ENCODE measurements at places on chromosomes 2 and 18. TPM values are rescaled to one million over a fixed set of nuclear protein-coding genes. Genes with fewer than 3 reads are reported as not detected.

- no peaks in the 10 kb centered on the region for H3K4me1 ChIP-seq
- no peak overlapping the region for H3K27ac ChIP-seq
- H3K27me3 ChIP-seq = no peaks in the 10 kb centered on the region
- no peak for DNase-seq
- H3K4me3 ChIP-seq = no peak overlapping the region
Measured at GRCh38 chr2:110864731-110865130, 132.4 kb downstream of the ACOXL start.

The LINC00305 gene
- total RNA-seq = not detected

The PRSS56 gene
- not detected for total RNA-seq

DNA sequence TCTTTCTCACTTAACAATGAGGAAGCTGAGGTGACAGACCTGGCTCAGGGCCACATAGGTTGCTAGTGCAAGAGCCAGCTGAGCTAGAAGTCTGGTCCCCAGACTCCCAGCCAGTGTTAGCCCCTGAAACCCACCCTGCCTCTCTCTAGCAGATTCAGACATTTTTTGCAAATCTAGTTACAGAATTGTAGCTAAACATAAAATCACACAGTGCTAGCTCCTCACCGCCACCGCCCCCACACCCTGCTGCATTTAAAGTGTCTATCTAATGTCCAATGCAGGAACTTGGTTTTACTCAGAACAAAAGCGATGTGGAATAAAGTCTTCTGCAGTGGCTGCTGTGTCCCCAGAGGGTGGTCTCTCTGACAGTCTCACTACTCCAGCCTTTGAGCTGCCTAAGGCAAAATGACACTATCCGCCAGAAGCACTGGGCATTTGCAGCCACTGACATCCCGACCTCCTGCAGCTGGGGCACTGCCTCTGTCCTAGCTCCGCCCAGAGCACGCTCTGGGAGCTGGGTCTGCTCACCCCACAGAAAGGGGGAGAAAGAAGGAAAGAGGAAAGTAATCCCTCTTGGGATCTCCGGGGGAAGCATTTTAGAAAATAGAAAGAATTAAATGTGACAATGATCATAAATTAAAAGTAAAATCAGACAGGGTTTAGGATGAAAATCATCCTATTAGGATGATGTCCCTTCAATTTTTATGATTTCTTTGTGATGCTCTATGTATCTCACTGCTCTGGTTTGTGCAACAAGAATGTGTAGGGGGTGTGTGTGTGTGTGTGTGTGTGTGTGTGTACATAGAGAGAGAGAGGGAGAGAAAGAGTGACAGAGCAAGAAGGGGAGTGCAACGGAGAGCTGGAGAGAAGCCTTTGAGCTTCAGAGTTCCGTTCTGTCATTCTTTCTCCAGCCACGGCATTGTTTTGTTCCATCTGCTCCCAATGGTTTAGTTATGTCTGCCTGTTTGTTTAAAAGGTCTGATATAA lies 50.5 kb upstream of the ST8SIA3 start:
- no peak overlapping the region for H3K27ac ChIP-seq
- DNase-seq = no peak
- H3K4me1 ChIP-seq = no peaks in the 10 kb centered on the region

The CRYGD gene
- total RNA-seq = not detected

The ALKAL2 gene
- total RNA-seq = 6.7 TPM

DNA sequence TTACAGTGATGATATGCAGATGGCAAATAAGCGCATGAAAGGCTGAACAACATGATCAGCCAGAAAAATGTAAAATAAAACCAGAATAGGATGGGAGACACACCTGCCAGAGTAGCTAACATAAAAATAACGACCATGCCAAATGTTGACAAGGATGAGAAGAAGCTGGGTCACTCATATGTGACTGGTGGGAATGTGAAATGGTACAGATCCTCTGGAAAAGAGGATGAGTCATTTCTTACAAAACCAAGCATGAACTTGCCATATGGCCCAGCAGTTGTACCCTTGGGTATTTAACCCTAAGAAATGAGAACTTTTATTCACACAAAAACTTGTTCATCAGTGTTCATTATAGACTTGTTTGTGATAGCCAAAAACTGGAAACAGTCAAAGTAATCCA lies 143.8 kb downstream of the SH3BP4 start:
- no peaks in the 10 kb centered on the region for H3K27me3 ChIP-seq
- H3K36me3 ChIP-seq = no peaks in the 10 kb centered on the region
- H3K4me1 ChIP-seq = no peaks in the 10 kb centered on the region
- H3K4me3 ChIP-seq = no peak overlapping the region
- no peak overlapping the region for H3K27ac ChIP-seq

The MC2R gene
- not detected for total RNA-seq

- no peak overlapping the region for H3K4me3 ChIP-seq
- DNase-seq = no peak
- no peak overlapping the region for H3K27ac ChIP-seq
- no peaks in the 10 kb centered on the region for H3K27me3 ChIP-seq
- H3K4me1 ChIP-seq = no peaks in the 10 kb centered on the region
Measured at GRCh38 chr2:126507425-126507911, 148.5 kb upstream of the GYPC start.

- no peaks in the 10 kb centered on the region for H3K27me3 ChIP-seq
- H3K4me1 ChIP-seq = no peaks in the 10 kb centered on the region
- no peaks in the 10 kb centered on the region for H3K36me3 ChIP-seq
- no peak overlapping the region for H3K27ac ChIP-seq
Measured at GRCh38 chr2:181575650-181576025, 81.3 kb downstream of the CERKL start.

The MTA3 gene
- total RNA-seq = 23.5 TPM

The HJURP gene
- 1.5 TPM for total RNA-seq

DNA sequence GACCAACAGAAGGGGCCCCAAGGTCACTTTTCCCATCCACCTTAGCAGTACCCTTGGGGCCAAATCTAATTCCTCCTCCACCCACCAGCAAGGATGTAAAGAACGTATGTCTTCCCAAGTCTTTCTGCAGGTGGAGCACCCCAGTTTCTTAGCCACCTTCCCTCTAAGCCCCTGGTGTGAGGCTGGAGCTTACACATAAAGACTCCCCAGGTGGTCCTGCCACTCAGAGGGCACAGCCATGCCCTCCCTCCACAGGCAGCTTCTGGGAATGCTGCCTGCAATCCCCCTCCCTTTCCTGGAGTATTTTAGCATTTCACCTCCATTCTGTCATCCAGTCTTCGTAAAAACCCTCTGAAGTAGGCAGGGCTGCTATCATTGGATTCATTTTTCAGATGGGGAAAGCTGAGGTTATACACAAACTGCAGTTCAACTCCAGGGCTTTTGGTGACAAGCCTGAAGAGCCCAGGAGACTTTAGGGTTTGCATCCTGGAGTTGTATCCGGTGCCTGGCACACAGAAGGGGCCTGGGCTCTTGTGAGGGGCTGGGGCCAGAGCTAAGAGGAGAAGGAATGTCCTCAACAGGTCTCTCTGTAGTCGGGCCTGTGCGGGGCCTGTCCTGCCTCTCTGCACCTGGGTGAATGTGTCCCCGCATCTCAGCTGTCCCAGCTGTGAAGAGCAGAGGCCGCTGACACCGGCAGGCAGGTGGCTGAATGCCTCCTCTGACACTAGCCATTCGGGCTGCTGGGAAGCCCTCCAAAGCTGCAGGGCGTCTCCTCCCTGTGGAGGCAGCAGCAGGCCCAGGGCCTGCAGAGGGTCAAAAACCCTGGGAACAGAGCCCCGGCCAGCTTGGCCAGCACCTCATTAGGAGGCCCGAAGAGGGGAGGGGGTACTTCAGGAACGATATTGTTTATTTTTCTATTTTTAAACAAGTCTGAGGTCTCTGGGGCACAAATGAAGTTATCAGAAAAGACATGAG lies 27.6 kb downstream of the CIB4 start:
- peak; percentile 59 for DNase-seq
- peaks cover 2% of the 10 kb centered on the region for H3K27me3 ChIP-seq
- H3K36me3 ChIP-seq = no peaks in the 10 kb centered on the region
- no peak overlapping the region for H3K4me3 ChIP-seq
- peak overlapping the region; percentile 63 for H3K27ac ChIP-seq

The REG1B gene
- total RNA-seq = not detected

DNA sequence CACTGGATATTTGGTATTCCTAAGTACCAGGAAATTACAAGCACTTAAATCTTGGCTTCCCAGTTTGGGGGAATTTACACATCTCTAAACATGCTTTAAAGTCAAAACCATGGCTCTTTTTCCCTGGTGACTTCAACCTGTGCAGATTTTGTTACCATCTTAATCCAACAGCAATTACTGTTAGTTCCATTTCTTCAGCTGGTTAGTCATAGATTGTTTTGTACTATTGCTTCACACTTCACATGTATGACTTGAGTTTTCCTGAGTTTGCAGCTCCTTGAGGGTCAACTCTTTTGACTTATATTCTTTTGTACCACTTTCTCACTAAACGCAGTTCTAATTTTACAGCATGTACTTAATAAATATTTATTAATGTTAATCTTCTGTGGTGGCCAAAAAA lies 203.4 kb upstream of the RND3 start:
- no peaks in the 10 kb centered on the region for H3K36me3 ChIP-seq
- no peaks in the 10 kb centered on the region for H3K27me3 ChIP-seq
- no peaks in the 10 kb centered on the region for H3K4me1 ChIP-seq
- H3K4me3 ChIP-seq = no peak overlapping the region
- no peak for DNase-seq

GRCh38 chr2:112621790-112622527 lies 23.8 kb upstream of the SLC20A1 start:
- no peaks in the 10 kb centered on the region for H3K36me3 ChIP-seq
- peaks cover 9% of the 10 kb centered on the region for H3K4me1 ChIP-seq
- no peak overlapping the region for H3K4me3 ChIP-seq

The TAF4B gene
- 2.8 TPM for total RNA-seq

DNA sequence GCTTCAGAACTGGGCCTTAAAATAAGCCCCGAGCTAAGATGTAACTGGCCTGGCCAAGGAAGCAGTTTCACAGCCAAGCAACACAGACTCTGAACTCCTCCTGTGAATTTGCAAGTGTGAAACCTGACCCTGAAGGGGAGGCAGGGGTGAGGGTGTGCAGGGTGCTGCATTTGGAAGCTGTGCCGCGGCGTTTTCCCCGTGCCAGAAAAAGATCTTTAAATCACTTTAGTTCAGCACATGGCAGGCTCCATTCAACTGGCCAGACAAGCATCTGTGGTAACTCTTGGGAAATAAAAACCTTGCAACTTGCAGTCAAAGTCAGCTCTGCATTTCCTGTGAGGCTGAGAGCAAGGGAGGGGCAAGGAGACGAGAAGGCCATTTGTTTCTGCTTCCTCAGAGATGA lies 209.3 kb upstream of the SOX11 start:
- no peaks in the 10 kb centered on the region for H3K27me3 ChIP-seq
- no peaks in the 10 kb centered on the region for H3K36me3 ChIP-seq
- no peak for DNase-seq
- no peak overlapping the region for H3K27ac ChIP-seq
- H3K4me3 ChIP-seq = no peak overlapping the region

The B3GNT7 gene
- total RNA-seq = 80.0 TPM

DNA sequence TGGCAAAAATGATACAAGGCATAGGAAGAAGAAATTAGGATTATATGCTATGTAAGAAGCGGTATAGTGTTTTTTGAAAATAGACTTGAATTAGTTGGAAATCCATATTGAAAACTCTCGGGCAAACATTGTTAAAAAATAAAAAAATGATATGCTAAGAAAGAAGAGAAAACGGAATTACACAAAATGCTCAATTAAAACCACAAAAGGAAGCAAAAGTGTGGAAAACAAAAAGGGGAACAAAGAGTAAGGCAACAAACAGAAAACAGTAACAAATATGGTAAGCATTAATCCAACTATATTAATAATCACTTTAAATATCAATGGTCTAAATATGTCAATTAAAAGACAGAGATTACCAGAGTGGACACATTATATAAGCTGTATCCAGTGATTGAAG lies 58.4 kb downstream of the TXNL1 start:
- peaks cover 16% of the 10 kb centered on the region for H3K4me1 ChIP-seq
- H3K27me3 ChIP-seq = no peaks in the 10 kb centered on the region
- H3K4me3 ChIP-seq = no peak overlapping the region
- no peak for DNase-seq

- DNase-seq = no peak
- no peak overlapping the region for H3K4me3 ChIP-seq
- peaks cover 18% of the 10 kb centered on the region for H3K4me1 ChIP-seq
Measured at GRCh38 chr2:207772081-207772843, 2.6 kb upstream of the FZD5 start.

DNA sequence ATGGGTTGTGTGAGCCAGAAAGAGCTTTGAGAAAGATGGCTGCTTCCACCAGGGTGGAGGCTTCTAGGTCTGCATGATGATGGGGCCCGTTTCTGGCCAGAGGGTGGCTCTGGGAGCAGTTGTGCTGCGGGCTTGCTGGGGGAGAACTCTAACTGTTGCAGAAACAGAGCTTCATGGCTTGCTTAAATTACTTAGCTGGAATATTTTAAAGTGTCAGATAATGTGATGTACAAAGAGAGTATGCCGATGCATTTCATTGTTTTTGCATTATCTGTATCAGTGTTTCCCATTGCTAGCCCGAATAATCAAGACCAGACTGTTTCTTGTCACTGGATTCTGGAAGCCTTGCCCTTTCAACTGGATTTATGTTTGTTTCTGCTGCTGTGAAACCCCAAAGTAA lies 6.3 kb upstream of the DRC1 start:
- H3K4me3 ChIP-seq = no peak overlapping the region
- H3K4me1 ChIP-seq = no peaks in the 10 kb centered on the region
- no peak overlapping the region for H3K27ac ChIP-seq
- DNase-seq = no peak

The WNT6 gene
- 0.44 TPM for total RNA-seq

- H3K27ac ChIP-seq = no peak overlapping the region
- no peak overlapping the region for H3K4me3 ChIP-seq
- H3K4me1 ChIP-seq = no peaks in the 10 kb centered on the region
- DNase-seq = no peak
- H3K27me3 ChIP-seq = no peaks in the 10 kb centered on the region
- H3K36me3 ChIP-seq = peaks cover 24% of the 10 kb centered on the region
Measured at GRCh38 chr2:88184762-88185161, 14.6 kb downstream of the THNSL2 start.

GRCh38 chr2:237573721-237574415 lies 7.5 kb downstream of the PRLH start:
- H3K27ac ChIP-seq = no peak overlapping the region
- H3K27me3 ChIP-seq = no peaks in the 10 kb centered on the region
- H3K36me3 ChIP-seq = no peaks in the 10 kb centered on the region
- peaks cover 19% of the 10 kb centered on the region for H3K4me1 ChIP-seq

The CFC1 gene
- not detected for total RNA-seq

GRCh38 chr2:206154197-206154596 lies 5.0 kb downstream of the NDUFS1 start:
- H3K36me3 ChIP-seq = peaks cover 32% of the 10 kb centered on the region
- no peaks in the 10 kb centered on the region for H3K27me3 ChIP-seq
- peaks cover 25% of the 10 kb centered on the region for H3K4me1 ChIP-seq
- H3K27ac ChIP-seq = no peak overlapping the region

The C2orf80 gene
- total RNA-seq = not detected

- H3K27me3 ChIP-seq = no peaks in the 10 kb centered on the region
- H3K27ac ChIP-seq = peak overlapping the region; percentile 68
- H3K36me3 ChIP-seq = no peaks in the 10 kb centered on the region
- no peak overlapping the region for H3K4me3 ChIP-seq
- no peak for DNase-seq
Measured at GRCh38 chr2:106160786-106161261, 33.3 kb downstream of the UXS1 start.

- H3K27me3 ChIP-seq = no peaks in the 10 kb centered on the region
- peaks cover 82% of the 10 kb centered on the region for H3K36me3 ChIP-seq
- no peaks in the 10 kb centered on the region for H3K4me1 ChIP-seq
Measured at GRCh38 chr2:159174759-159175158, 111.7 kb downstream of the WDSUB1 start.

The SGPP2 gene
- 23.9 TPM for total RNA-seq
